ENCODE measurements at places on chromosomes 7 and 10.

DNA sequence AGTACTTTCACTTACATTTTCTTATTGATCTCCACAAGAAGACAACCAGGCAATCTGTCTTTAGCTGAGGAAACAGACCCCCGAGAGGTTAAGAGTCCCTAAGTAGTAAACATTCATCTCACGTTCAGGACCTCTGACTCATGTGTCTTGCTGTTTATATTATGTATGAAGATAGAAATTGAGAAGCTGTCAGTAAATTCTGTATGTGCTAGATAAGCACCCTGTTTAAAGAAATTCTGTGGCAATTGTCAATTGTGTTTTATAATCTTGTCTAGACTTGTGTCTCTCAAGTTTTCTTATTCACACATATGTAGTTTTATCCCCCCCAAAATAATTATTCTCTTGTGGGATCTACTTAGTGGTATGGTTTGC, 14.5 kb downstream of the ADK start:
- DNase-seq = peak; percentile 44

- DNase-seq = no peak
Observed at GRCh38 chr7:22052674-22053365, 107.1 kb upstream of the CDCA7L start.

DNA sequence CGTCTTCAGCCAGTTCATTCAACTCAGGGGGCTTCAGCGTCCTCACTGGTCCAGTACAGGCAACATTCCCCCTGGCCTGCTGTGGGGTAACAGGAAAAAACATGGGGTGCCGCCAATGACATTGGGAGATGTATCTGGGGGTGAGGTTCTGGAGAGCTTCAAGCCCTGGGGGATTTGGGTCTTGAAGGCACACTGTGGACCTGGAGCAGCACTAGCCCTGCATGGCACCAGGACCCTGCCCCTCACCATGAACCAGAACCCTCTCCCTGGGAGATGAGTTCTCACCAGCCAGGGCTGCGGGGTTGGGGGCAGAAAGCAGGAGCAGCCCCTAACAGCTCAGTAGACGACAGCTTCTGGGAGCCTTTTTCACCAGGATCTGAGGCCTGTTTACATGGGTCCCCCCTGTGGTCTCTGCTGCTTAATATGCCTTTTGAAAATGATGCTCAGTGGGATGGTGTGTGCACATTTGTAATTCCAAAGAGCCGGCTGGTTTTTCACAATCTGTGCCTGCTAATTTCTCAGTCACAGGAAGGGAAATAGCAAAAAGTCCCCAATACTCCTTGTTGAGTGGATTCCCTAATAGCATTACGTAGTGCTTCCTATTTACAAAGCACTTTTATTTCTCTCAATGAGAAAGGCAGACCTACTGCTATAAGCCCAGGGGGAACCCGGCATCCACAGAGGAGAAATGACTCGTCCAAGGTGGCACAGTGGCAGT, 509.5 kb downstream of the RPS24 start:
- no peak for DNase-seq

DNA sequence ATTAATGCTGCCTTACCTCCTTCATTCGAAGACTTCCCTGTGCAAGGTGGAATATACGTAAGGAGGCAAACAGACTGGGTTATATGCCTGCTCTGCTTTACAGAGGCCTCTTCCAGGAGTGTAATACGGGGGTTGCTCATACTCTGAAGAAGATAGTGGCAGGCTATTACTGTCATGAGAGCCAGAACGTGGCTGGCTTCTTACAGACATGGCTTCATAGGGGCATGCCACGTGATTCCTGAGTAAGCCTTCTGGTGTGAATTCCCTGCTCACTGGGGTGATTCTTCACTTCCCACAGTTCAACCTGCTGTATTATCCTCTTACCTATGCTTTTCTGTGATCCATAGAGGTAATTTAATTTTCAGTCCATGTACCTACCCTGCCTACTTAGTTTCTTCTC, 141.8 kb downstream of the ST7 start:
- DNase-seq = no peak

GRCh38 chr7:129729511-129729910, 118.0 kb downstream of the NRF1 start:
- DNase-seq = no peak

DNA sequence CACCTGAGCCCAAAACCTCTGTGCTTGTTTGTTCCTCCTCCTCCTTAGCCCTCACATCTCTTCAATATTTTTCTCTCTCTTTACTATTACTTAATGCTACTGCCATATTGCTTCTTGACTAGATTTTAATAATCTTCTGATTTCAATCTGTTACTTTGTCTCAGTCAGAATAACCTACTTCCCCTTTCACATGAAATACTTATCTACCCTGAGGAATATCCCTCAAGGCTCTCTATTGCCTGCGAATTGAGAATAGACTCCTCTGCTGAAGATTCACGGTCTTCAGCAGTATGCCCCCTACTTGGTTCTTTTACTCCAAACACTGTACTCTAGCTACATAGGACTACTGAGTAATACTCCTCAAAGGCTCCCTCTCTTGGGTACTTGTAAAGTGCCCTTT, 430.3 kb downstream of the AUTS2 start:
- no peak for DNase-seq

- peak; percentile 70 for DNase-seq
Observed at GRCh38 chr7:141158561-141158960, 84.7 kb downstream of the TMEM178B start.

- no peak for DNase-seq
Observed at GRCh38 chr10:69344591-69345252, 66.4 kb downstream of the HK1 start.
